Posterior vena cava (tissue), 2 donors: ENCODE measurements at places on chromosomes 4 and X. TPM values are rescaled to one million over a fixed set of nuclear protein-coding genes. Genes with fewer than 3 reads are reported as not detected.

The CLIC2 gene
- 16.2 TPM for total RNA-seq

The MAGEA4 gene
- total RNA-seq, result not detected

The ABCG2 gene
- total RNA-seq, result 1.6 TPM

The SPATA4 gene
- total RNA-seq, result not detected

The PCDH18 gene
- 33.7 TPM for total RNA-seq

The WNK3 gene
- 4.1 TPM for total RNA-seq

The MAGEA12 gene
- not detected for total RNA-seq

The PPBP gene
- total RNA-seq, result 1.3 TPM

The PFKFB1 gene
- 0.42 TPM for total RNA-seq

The RAB9B gene
- 11.8 TPM for total RNA-seq

The TLR2 gene
- total RNA-seq, result 38.5 TPM

The KLHL13 gene
- total RNA-seq, result 10.3 TPM
